ENCODE measurements at places on chromosomes 7 and 10.

DNA sequence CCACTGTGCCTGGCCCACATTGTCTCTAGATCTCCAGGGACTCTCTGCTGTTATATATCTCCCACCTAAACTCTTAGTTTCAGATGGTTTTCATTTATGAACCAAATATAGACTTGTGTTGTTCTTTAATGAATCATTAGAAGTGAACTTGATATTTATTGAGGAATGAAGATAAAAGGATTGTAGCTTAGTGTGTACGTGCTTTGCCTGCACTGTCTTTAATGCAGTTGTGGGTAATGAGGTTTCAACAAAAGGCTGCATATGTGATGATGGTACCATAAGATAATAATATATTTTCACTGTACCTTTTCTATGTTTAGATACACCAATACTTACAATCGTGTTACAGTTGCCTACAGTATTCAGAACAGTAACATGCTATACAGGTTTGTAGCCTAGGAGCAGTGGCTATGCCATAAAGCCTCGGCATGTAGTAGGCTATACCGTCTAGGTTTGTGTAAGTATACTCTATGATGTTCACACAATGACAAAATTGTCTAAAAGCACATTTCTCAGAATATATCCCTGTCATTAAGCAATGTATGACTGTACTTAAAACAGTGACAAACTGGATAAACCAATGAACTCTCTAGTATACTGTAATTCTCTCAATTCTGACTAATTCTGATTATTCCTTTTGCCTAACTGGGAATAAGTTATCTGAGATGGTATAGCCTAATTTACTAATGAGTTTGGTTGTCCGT, 25.2 kb downstream of the VCL start:
- no peak for DNase-seq

GRCh38 chr7:42993038-42993437, 60.9 kb downstream of the MRPL32 start:
- peak; percentile 88 for DNase-seq

- no peak for DNase-seq
Measured at GRCh38 chr10:29957907-29958331, 101.5 kb downstream of the JCAD start.

DNA sequence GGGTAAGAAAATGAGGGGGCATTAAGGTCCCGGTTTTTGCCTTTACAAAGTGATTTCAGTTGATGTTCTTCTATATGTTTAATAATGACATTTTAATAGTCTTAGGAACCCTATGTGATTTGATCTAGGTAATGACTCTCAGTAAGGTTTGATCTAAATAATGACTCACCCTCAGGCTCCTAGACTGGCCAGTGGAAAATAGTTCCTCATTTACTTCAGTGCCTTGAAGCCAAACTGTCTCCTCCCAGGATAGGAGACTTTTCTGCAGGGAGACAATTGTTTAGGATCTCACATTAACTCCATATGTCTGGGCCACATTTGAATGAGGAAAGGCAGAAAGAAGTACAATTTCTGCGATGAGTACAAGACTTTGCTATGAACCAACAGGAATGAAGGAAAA, 1331.9 kb downstream of the XPNPEP1 start:
- no peak for DNase-seq

- peak; percentile 42 for DNase-seq
Measured at GRCh38 chr10:28410420-28411135, 107.7 kb upstream of the MPP7 start.

GRCh38 chr10:30556189-30556588, 73.4 kb downstream of the LYZL2 start:
- DNase-seq, result no peak

DNA sequence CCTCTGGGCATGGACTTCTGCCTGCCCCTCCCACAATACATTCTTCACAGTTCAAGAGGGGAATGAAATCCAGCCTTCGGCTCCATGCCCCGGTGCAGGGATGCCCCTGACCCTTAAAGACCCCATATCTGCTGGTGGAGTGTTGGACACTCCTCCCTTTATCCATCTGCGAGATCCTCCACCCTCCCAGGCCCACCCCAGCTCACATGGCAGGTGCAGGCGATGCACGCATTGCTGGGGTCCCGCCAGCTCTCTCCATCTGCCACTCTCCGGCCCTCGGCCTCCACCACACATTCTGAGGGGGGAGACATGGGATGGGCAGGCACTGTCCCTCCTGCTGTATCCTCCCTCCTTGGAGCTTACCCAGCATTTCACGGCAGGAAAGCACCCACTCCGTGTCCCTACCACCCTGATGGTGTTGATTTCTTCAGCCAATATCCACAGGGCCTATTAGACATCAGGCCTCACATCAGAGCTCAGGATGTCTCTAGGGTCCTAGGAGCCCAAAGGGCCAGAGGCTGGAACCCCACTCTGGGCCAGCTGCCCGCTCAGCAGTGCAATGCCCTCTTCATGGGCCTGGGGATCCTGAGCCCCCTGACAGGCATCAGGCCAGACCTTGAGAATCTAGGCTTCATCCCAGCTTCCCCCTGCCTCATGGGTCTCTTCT, 18.3 kb downstream of the ATP6V1F start:
- no peak for DNase-seq

GRCh38 chr7:34109936-34110780, 204.8 kb downstream of the BMPER start:
- no peak for DNase-seq

Measured in mesendoderm (in vitro differentiated cells).